ENCODE measurements at places on chromosomes 6 and 20.

DNA sequence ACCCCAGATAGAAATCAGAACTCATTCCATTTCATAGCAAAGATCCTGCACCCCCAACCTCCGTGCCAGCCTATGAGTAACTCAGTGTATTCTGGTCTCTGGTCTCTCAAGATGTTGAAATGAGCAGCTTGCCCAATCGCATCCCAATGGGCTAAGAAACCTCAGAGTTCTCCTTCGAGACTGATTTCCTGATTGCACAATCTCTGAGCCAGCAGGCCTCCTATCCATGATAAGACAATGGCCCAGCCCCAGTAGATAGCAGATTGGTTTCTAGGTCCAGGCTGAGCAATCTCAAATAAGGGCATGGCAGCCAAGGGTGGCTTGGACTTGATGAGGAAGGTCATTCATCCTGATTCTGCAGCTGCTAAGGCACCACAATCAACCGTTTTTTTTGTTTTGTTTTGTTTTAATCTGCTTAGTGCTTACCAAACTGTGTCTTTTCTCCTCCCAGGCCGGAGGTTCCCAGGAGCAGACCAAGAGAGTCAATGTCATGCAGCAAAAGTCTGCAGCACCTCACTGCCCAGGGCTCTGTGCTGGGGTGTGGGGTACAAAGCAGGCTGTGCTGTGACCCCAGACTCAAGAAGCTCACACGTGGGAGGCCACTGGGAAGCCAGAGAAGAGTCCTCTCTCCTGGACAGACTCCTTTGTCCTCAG, 125.1 kb upstream of the NXT1 start:
- no peak for DNase-seq

DNA sequence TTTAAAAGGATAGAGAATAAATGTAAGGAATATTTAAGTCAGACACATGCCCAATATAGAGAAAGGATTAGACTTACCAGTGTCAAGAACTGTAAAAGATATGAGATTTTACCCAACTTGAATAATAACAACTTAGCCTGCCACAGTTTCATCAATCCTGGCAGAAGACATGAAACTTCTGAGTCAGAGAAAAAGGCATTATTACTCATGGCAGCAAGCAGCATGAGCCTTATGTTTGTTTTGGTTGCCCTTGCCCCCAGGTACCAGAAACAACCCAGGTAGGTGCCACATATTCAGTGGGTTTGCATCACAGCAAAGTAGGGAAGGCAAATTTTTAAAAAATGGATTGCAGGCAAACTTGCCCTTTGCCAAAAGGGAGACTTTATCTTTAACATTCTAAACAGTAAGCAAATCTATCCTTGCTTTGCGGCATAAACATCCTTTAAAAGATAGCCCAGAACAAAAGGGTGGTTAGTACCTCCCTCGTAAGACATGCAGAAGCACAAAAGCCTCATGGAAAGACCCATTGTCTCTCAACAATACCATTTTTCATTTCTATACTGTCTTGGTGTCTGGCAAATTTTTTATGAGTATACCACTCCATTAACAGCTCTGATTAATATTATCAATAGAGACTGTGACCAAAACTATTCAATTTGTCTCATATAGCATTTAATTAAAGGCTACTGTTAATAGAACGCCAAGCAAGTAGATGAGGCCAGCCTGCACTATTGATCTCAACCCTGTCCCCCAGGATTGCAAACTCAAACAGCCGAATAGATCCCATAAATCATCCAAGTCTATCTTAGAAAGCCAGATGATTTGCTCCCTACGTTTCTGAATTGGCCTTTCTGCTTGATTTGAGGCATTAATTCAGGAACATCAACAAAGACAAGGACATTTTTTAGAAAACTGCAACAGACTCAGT, 185.1 kb downstream of the COL19A1 start:
- DNase-seq, result no peak

GRCh38 chr20:38766071-38766470, 17.8 kb downstream of the ACTR5 start:
- DNase-seq, result no peak

DNA sequence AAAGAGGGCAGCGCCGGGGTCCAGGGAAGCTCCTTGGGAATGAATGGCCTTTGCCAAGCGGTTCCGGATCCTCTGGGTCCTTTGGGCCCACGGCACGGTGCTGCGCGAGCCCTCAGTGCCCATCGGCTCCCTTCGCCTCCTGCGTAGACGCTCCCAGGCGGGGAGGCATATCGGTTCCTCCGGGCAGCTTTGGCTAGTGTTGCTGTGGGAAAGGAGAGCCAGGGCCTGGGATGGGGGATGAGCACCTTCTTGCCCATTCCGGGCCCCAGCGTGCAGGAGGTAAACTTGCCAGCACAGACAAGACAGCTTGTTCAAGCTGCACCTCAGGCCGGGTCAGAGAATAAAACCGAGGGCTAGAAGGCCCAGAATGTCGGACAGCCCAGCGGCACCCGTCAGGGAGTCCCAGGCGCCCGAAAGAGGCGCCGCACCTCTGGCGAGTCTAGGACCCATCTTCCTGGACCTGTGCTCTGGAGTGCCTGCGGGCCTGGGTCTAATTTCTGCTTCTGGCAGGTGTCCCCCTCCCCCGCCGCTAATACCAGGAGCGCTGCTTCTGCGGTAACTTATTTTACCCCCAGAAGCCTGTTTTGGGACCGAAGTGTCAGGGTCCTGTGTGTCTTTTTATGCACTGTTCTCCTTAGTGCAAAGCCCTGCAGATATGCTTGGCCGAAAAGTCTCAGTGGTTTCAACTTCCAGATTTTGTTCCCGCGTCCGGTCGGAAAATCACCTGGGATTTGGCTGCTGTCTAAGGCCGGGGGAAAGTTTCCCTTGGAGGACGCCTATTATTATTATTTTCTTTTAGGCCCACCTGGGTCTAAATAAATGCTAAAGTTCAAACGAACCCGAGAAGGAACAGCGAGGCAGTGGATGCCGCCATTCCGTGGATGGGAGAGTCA, 1.7 kb upstream of the TFAP2C start:
- DNase-seq, result no peak

GRCh38 chr6:82437701-82438100, 74.1 kb downstream of the TPBG start:
- no peak for DNase-seq

DNA sequence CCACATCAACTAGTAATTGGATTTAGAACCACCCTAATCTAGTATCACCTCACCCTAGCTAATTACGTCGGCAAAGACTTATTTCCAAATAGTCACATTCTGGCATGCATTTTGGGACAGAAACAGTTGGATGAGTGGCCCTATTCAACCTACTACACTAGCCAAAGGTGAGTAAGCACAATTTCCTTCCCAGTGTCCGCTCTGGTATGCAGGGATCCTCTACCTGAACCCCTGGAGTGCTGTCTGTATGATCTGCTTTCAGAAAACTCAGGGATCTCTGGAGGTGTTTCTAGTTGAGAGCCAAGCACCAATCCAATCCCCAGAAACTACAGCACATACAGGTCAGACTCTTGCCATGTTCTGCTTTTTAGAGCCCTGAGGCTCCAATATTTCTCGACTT, 717.4 kb upstream of the MANEA start:
- no peak for DNase-seq
